ENCODE measurements at places on chromosomes 6 and 20. TPM values are rescaled to one million over a fixed set of nuclear protein-coding genes. Genes with fewer than 3 reads are reported as not detected.

Gene TAGAP
- total RNA-seq, result 2.4 TPM

DNA sequence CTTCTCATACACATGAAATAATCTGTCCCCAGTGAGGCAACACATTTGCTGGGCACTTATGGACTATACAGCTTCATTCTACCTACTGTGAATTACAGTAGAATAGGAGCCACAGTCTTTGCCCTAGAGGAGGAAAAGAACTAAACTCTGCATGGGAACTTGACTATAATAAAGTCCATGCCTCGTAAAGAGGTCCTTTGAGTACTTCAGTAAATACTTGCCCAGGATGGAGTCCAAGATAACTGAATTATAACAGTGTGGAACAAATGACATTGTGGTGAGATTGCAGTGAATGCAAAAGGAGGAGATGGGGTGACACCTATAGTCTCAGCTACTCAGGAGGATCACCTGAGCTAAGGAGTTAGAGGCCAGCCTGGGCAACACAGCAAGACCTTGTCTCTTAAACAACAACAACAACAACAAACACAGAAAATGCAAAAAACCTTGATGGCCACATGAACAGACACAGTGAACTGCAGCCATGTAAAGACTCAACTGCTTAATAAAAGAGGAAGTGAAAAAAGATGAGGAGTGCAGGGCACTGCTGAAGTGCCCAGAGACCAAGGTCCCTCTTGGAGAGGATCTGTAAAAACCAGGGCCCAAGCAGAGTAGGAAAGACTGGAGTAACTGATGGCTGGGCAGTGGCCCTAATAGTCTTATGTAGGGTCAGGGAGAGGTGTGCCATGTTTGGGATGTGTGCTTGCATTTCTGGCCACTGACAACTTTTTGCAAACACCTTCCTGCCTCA lies 3.7 kb downstream of the MRPS18A start:
- DNase-seq, result no peak

DNA sequence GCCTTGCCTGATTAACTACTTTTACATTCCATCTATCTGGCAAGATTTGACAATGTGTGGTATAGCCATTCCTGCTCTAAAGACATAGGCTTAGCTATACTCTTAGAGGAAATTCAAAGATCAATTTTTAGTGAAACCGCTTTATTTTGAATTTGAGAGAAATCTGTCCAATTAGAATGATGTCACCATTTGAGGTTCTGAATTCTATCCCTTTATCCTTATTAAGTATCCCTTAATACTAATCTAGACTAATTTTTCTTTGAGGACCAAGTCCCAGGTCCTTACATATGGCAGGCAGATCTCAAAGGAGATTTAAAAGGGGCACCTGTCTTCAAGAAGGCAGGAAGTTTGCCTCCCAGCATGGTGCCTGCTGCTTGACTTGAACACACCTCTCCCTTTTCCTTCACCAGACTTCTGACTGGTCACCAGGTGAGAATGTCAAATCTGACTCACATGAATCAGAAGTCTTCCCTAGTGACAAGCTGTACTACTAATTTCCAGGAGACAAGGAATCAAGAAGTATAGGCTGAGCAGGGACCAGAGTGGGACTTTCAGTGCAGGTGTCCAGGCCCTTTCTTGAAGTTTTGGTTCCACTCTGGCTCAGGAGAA lies 15.0 kb upstream of the MRAP2 start:
- DNase-seq, result no peak

Gene MAN1A1
- 31.1 TPM for total RNA-seq

GRCh38 chr6:20936949-20937348 lies 402.7 kb downstream of the CDKAL1 start:
- no peak for DNase-seq

Gene TINAG
- total RNA-seq, result not detected

Gene KCTD20
- 61.8 TPM for total RNA-seq

GRCh38 chr20:9884061-9884460 lies 45.2 kb upstream of the PAK5 start:
- peak; percentile 47 for DNase-seq

DNA sequence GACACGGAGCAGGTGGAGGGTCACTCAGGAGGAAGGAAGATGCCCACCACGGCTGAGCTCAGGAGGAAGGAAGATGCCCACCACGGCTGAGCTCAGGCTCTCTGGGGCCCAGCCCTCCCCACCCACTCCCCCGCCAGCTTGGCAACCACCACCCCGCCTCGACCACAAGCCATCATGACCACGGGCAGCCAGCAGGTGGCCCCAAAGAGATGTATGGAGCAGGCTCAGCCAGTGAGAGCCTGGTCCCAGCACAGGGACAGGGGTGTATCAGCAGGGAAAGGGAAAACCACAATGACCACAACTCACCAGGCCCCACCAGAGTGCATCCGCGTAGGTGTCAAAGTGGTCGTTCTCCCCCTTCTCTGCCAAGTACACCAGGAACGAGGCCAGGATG lies 30.4 kb downstream of the KCNQ2 start:
- peak; percentile 74 for DNase-seq

GRCh38 chr6:112486454-112486853 lies 139.3 kb downstream of the RFPL4B start:
- no peak for DNase-seq

- no peak for DNase-seq
Measured at GRCh38 chr6:155265843-155266535, 2.2 kb downstream of the CLDN20 start.

- no peak for DNase-seq
Measured at GRCh38 chr6:12679341-12679740, 37.2 kb upstream of the PHACTR1 start.

Gene MYH7B
- 0.45 TPM for total RNA-seq

Gene FGD2
- 3.1 TPM for total RNA-seq

DNA sequence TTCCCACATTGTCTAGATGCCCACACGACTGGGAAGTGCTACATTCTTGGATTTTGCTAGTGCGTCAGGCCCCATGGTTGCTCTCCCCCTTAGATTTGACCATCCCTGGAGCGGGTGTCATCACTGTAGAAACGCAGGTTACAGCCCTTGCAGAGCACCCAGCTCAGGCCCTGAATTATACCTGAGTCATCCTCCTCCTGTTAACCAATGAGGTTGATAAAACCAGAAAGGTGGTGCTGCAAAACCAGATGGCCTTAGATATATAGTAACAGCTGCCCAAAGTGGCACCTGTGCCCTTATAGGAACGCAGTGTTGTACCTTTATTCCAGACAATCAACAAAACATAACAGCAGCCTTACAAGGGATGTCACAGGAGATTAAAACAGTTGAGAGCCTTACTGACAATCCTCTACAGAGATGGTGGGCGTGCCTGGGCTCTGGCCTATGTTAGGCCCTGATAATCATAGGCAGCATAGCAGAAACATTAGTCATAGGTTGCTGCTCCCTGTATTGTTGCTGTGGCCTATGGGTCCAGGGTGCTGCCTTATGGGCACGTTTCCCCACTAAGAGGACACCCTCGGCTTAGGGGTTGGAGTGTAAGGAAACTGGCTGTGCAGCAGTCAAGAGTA lies 33.6 kb upstream of the HSF2 start:
- no peak for DNase-seq

Gene HLA-DPB1
- 1.8 TPM for total RNA-seq

Gene FRS3
- 5.2 TPM for total RNA-seq

Gene TRIM15
- total RNA-seq, result not detected

DNA sequence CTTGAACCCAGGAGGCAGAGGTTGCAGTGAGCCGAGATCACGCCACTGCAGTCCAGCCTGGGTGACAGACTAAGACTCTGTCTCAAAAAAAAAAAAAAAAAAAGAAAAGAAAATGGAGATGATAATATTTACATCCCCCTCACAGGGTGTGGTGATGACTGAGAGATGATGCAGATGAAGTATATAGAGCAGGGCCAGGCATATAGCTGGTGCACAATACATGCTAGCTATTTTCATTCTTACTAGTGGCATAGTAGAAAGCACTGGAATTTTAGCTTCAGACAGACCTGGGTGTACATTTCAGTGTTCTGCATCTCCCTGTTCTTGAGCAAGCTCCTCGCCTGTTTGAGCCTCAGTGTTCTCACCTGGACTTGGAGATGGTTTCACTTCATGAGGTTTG lies 36.9 kb downstream of the CEBPB start:
- no peak for DNase-seq

GRCh38 chr6:209432-210103 lies 82.7 kb upstream of the DUSP22 start:
- no peak for DNase-seq

Gene TCP11
- not detected for total RNA-seq

GRCh38 chr6:134472661-134473060 lies 154.7 kb upstream of the SGK1 start:
- no peak for DNase-seq

Gene BPIFB1
- 0.45 TPM for total RNA-seq

DNA sequence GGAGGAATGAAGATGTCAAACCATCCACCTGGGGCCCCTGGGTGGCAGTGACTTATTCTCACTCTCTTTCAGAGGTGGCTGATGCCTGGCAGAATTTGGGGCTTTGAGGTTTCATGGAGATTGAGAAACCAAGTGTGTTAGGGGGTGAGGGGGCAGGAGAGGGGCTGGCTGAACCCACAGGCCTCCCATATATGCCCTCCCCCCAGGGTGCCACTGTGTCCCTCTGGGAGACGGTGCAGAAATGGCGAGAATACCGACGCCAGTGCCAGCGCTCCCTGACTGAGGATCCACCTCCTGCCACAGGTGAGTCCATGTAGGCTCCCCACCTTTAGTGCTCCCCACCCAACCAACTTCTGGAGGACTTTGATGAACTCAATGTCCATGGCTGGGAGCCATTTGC lies 7.6 kb downstream of the GLP1R start:
- no peak for DNase-seq

DNA sequence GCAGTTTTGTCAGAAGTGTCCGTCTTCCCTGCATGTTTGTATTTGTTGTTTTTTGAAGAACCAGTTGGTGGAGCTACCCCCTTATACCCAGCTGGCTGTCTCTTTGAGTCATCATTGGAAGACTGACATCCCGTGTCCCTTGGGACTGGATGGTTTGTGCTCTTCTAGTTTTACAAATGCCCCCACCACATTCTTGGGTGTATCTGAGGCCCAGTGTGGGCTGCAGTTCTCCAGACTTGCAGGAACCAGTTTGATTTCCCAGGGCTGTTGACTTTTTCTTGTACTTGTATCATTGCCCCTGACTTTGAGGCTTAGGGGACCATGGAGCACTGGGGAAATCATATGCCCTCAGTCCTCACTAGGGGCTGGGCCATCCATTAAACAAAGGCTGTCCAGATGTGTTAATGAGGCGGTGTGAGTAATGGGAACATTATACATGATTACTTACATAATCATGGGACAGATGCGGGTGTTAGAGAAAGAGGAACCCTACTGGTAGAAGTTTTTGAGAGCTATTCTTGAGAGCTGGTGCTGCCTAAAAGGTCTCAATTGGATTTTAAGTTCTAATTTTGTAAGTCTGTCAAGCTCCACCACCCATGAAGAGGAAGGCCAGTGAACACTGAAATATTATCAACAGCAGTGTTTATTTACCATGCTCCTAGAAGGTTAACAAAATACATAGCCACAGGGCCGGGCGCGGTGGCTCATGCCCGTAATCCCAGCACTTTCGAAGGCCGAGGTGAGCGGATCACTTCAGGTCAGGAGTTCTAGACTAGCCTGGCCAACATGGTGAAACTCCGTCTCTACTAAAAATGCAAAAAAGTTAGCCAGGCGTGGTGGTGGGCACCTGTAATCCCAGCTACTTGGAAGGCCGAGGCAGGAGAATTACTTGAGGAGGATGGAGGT lies 8.5 kb downstream of the JARID2 start:
- no peak for DNase-seq

Gene RRP36
- total RNA-seq, result 34.5 TPM

DNA sequence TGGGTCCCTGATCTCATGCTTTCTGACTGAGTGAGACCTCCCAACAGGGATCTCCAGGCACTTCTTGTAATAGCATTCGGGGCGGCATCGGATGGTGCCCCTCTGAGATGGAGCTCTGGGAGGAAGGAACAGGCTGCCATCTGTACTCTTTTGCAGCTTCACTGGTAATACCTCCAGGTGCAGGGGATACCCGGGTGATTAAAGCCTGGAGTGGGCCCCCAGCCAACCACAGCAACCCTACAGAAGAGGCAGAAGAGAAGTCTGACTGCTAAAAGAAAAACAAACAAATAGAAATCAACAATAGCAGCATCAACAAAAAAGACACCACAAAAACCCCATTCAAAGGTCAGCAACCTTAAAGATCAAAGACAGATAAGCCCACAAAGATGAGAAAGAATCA lies 19.1 kb upstream of the PGK2 start:
- DNase-seq, result no peak

Gene NHLRC1
- total RNA-seq, result 2.8 TPM

- no peak for DNase-seq
Measured at GRCh38 chr6:11785415-11785773, 6.8 kb upstream of the ADTRP start.

DNA sequence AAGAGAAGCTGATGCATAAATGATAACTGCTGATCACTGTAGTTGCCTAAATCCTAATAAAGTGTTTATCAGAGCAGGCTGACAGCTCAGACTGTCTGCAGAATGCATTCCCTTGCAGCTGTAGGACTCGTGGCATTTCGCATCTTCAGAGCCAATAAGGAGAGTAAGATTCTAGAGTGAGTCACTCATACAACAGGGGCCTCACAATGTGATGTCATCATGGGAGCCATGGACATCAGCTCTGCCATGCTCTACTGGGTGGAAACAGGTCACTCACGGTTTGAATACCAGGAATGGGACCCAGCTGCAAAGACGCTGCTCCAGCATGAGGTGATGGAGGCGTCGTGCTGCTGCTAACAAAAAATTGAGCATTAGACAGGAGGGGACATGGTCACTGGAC lies 7.4 kb downstream of the FAM209B start:
- DNase-seq, result no peak

Gene MYT1
- total RNA-seq, result 17.2 TPM
